ENCODE measurements at places on chromosomes 16 and 17.

- no peak for DNase-seq
Measured at GRCh38 chr16:4016005-4016352, 100.3 kb downstream of the ADCY9 start.

DNA sequence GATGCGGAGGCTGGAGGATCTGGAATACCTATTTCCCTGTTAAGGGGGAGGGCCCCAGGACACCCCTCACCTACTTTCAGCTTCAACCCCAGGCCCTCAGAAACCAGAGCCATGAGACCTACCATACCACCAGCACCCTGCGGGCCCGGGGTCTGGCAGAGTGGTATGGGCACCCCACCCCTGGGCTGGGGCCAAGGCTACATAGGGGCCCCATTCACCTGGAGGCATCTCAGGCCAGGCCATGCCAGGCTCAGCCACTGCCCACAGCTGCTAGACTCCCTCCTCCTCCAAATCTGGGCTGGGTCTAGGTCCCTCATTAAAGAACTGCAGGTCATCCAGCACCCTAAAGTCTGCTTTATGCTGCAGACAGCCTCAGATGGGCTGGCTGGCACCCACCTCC is 9.0 kb downstream of the FNDC8 start:
- DNase-seq = no peak

DNA sequence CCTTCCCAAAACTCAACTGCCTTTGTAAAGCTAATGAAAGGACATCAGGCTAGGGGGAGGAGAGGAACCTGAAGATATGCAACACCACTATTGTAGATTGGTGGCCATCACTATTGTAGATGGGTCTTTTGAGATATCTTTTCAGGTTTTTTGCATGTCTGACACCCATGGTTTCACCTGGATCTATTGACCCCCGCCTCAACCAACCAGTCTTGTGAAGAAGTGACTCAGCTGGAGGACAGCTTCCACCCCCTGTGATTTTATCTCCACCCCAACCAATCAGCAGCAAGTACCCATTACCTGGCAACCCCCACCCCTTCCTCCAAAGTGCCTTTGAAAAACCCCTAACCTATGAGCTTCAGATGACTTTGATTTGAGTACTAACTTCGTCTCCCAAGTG is 382.6 kb upstream of the GOT2 start:
- DNase-seq = no peak

- no peak for DNase-seq
Measured at GRCh38 chr16:22093996-22094395, 1.7 kb downstream of the VWA3A start.

DNA sequence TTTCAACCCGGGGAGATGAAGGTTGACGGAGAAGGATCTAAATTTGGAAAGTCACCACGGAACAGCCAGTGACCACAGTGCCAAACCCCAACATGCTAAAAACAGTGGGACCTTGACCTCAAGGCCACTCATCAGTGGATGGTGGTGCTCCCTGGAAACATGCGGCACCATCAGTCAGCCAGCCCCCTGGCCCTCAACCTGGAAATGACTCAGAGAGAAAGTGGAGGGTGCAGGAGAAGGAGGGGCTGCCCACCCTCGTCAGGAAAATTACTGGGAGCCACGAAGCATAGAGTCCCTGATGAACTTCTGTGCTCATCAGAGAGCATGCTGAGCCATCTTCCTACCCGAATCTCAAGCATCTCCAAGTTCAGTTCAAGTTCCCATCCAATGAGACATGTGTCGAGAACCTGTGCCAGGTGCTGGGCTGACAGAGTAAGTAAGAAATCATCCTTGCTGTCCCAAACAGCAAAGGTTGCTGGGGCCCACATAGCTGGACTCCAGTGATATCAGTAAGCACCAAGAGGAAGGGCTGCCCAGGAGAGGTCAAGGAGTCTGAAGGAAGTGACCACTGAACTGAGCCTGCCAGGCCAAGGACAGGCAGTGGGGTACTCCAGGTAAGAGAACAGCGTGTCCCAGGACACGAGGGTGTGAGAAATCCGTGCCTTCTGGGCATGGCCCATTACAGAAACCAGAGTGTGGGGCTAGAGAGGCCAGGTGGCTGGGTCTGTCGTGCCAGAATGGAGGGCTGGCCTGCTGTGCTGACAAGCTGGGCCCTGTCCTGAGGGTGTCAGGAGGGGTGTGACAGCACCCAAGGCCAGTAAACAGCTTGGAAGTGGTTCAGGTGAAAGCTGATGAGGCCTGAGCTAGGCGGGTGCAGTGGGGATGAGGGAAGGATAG is 5.2 kb downstream of the PECAM1 start:
- peak; percentile 67 for DNase-seq
